ENCODE measurements at places on chromosomes 7 and 10. TPM values are rescaled to one million over a fixed set of nuclear protein-coding genes. Genes with fewer than 3 reads are reported as not detected.

The SDK1 gene
- under 0.01 TPM for total RNA-seq

The CYP26C1 gene
- total RNA-seq: 0.23 TPM

The ADCYAP1R1 gene
- 0.35 TPM for total RNA-seq

The PLAU gene
- 16.5 TPM for total RNA-seq

The CTTNBP2 gene
- 0.12 TPM for total RNA-seq

The EN2 gene
- under 0.01 TPM for total RNA-seq

The GBX1 gene
- not detected for total RNA-seq

The ETV1 gene
- 8.0 TPM for total RNA-seq

The GPR37 gene
- total RNA-seq: 0.30 TPM

The NME8 gene
- not detected for total RNA-seq

The CLCN1 gene
- not detected for total RNA-seq

The HKDC1 gene
- total RNA-seq: 0.35 TPM

The DOCK4 gene
- 8.4 TPM for total RNA-seq

The LRRN3 gene
- 0.47 TPM for total RNA-seq

The RPP30 gene
- total RNA-seq: 28.0 TPM

The CDC14C gene
- not detected for total RNA-seq

The SLF2 gene
- 21.0 TPM for total RNA-seq

The IFIT2 gene
- 6.4 TPM for total RNA-seq

The CHST3 gene
- 32.2 TPM for total RNA-seq
